AG08395 (cell line): ENCODE measurements at places on chromosomes 6 and 20.

GRCh38 chr20:2946988-2947961 lies 74.0 kb downstream of the PTPRA start:
- no peak for DNase-seq

GRCh38 chr6:157595768-157596167 lies 214.8 kb downstream of the ZDHHC14 start:
- DNase-seq, result no peak

- DNase-seq, result no peak
These were observed 75.3 kb upstream of the MRAP2 start for GRCh38 chr6:83958241-83958685.

DNA sequence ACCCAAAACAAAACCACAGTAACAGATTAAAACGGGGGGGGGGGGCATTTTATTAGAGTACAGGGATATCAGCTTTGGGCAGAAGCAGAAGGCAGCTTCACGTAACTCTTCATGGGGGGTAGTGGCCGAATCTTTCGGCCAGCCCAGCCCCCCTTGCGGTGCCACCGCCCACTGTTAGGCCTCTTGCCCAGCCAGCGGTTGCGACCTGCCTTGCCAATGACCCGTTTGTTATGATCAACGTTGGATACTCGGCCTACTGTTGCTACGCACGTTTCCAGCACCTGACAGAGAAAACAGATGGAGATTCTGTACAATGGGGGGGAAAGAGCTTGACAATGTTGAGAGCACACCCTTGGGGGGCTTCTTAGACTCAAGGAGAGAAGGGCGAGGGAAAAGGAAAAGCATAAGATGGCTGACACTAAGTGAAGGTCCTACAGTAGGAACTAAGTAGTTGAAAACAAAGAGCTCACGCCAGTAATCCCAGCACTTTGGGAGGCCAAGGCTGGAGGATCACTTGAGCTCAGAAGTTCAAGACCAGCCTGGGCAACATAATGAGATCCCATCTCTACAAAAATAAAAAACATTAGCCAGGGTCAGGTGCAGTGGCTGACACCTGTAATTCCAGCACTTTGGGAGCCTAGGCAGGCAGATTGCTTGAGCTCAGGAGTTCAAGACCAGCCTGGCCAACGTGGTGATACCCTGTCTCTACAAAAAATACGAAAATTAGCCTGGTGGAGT lies 724 bp upstream of the CUL7 start:
- no peak for DNase-seq

GRCh38 chr6:72642435-72642834 lies 20.6 kb downstream of the KCNQ5 start:
- DNase-seq, result no peak

DNA sequence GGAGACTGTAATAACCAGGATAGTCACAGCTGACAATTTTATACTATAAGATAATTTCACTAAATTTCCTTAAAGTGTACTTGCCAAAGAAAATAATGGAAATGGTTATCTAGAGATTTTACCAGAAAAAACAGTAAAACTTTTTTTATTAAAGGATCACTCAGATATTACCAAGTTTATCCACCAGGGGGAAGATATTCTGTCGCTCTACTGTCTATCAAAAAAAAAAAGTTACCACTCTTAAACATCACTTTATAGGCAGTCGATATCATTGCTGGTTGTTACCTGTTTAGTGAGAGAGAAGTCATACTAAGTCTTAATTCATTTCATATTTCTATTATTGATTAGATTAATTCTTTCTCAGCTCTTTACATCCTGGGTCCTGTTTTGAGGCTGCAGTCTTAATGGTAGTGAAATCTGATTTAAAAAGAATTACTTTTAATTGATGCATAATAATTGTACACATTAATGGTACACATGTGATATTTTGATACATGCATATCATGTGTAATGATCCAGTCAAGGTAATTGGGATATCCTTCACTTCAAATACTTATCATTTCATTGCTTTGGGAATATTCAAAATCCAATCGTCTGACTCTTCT lies 18.9 kb downstream of the L3MBTL3 start:
- no peak for DNase-seq

DNA sequence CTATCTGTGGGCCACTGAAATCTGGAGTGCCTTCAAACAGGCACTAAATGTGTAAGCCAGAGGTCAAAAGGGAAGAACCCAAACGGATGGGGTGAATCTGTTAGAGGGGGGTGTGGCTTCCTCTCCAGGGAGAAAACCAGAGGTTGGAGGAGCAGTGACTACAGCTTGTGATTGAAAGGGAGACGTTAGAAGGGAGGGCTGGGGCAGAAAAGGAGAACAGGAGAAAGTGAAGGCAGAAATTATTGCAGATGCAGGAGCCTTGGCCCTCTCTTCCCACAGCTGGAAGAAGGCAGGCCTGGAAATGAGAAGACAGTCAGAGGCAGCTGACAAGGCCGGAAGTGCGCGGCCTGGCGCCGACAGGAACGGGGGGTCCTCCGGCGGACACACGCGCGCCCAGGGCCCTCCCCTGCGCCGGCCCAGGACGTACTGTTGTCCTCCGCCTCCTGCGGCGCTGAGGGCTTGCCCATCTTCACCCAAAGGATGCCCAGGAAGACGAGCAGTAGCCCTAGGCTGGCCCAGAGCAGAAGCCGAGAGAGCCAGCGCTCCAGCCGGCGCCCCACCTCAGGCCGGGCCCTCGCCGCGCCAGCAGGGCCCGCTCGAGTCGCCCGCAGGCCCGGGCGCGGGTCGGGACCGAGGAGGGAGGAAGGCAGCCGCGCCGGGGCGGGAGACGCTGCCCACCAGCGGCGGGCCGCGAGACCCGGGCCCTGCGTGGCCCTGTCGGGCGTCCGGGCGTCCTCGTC lies 806 bp downstream of the LEMD2 start:
- peak; percentile 78 for DNase-seq

DNA sequence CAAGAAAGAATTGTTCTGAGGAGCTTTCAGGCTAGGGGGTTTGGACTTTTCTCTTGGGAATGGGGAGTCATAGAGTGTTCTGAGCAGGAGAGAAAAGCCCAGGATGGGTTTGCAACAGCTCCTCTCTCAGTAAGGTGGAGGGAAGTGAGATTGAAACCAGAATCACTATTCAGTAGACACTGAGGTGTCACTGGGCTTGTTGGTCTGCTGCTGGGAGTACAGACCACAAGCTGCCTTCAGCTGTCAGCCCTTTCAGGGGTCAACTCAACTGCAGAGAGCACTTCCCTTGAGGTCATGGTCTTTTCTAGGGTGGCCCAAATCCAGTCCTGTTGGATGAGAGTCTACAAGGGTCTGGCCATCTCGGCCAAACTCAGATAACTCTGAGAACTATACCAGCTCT lies 12.9 kb upstream of the FOXA2 start:
- DNase-seq, result no peak

GRCh38 chr6:128882991-128883611 lies at the start of gene LAMA2:
TSS of gene LAMA2 (plus strand) at chr6:128883138. CDS start at chr6:128883246, 108 bp downstream.
- DNase-seq, result peak; percentile 89

- no peak for DNase-seq
These were observed 296.4 kb downstream of the PAX1 start for GRCh38 chr20:22001886-22002285.

DNA sequence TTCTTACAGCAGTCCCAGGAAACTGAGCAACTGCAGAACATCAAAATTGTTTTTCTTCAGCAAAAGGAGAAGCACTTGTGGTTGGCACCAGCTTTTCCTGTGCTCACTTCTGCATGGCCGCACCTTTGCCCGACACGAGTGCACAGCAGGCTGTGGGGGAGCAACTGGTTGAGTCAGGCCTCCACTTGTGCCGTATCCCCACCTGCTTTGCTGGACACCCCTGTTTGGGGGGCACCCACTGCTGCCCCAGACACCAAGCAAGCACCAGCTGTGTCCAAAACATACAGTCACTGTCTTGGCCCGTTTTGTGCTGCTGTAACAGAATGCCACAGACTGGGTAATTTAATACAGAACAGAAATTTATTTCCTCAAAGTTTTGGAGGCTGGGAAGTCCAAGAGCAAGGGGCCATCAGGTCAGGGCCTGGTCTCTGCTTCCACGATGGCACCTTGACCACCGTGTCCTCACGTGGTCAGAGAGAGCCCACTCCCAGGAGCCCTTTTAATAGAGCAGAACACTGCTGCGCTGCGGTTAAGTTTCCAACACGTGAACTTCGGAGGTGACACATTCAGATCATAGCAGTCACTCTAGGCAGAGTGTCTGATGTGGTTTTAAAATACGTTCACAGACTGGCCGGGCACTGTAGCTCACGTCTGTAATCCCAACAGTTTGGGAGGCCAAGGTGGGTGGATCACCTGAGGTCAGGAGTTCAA lies 8.7 kb upstream of the GMEB2 start:
- DNase-seq, result no peak

- no peak for DNase-seq
These were observed 90.5 kb downstream of the RNGTT start for GRCh38 chr6:88872962-88873361.

GRCh38 chr20:17611540-17612286 lies 41.8 kb downstream of the DSTN start:
- no peak for DNase-seq

DNA sequence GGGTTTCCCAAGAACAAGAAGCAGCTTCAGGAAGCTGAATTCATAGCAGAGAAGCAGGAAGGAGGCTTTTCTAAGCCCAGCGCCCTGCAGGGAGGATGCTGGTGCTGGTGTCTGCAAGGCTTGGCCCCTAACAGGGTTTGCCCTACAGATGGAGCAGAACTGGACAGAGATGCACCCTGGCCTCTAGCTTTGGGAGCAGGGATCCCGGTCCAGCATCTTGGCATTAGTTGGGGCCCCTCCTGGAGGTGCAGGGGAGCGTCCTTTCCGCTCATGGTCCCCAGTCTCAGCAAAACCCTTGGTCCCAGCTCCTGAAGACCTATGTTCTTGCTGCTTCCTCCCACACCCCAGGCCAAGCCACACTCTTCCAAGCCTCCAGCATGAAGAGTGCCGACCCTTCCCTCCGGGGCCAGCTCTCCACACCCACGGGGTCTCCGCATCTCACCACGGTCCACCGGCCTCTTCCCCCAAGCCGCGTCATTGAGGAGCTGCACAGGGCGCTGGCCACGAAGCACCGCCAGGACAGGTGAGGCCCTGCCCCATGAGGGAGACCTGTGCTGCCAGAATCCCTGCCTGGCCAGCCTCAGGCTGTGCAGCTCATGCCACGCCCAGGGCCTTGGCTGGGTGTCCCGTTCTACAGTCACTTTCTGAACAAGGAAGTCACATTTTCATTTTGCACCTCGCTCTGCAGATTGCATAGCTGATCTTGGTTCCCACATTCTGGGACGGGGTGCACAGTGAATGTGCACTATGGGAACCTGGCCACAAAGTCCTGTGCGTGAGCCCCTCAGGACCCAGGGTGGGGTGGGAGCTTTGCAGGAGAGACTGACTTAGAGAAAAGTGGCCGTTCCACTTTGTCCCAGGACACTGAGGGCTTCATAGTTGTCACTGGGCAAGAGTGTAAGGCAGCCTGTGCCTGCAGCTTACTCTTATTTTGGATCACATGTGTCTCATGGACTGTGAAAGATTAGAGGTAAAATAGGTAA lies 160.2 kb downstream of the SYCP2 start:
- DNase-seq, result no peak

GRCh38 chr20:23179766-23180403 lies 93.8 kb upstream of the CD93 start:
- no peak for DNase-seq

- no peak for DNase-seq
These were observed 149.0 kb upstream of the FUT9 start for GRCh38 chr6:95866732-95867131.

DNA sequence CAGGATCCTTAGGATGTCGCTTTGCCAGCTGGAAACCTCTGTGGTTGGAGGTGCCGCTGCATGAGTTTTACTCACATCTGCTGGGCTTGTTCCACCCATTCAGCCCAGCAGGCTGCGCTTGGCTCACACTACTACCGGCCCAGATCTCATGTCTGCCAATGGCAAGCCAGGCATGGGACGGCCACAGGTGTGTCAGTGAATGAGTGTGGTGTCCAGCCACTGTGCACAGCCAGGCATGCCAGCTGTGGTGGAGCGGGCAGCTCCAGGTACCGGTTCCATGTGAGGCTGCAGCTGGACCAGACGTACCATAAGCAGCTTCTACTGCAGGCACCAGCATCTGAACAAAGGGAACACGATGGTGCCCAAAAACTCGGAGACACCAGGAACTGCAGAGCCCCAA lies 33.1 kb upstream of the ASF1A start:
- no peak for DNase-seq

- no peak for DNase-seq
These were observed 66.5 kb downstream of the DTNBP1 start for GRCh38 chr6:15596186-15596896.

- DNase-seq, result no peak
These were observed 33.5 kb downstream of the EDN3 start for GRCh38 chr20:59333951-59334350.

DNA sequence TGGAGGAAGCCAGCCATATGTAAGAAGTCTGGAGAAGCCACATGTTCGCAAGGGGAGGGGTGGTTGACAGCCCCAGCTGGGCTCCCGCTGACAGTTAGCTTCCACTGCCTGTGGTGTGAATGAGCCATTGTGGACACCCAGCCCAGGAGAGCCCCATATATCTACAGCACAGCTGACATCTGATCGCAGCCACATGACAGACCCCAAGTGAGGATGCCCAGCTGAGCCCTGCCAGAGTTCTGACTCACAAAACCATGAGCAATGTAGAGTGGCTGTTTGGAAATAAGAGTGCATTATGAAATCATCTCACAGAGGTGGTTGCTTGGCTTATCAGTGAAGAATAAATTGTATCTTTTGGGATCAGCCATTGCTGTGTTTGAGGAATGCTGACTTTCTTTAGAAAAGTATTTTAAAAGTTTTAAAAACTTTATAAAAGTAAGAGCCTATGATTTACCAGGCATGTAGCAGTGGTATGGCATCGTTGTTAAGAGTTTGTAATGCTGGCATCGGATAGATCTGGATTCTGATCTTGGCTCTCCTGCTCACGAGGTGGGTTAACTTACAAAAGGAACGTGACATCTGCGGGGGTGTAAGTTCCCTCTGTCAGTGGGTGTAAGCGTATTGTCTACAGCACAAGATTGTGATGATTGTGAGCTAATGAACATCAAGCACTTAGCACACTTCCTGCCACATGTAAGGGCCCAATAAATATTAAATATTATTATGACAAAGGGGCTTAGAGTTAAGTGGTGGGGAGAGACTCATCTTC lies 24.1 kb downstream of the CFAP61 start:
- DNase-seq, result peak; percentile 77

GRCh38 chr20:13877793-13878192 lies 93.0 kb downstream of the NDUFAF5 start:
- no peak for DNase-seq

GRCh38 chr6:55778705-55779104 lies 96.7 kb downstream of the BMP5 start:
- no peak for DNase-seq

GRCh38 chr20:38631155-38632022 lies 29.8 kb downstream of the ARHGAP40 start:
- no peak for DNase-seq

DNA sequence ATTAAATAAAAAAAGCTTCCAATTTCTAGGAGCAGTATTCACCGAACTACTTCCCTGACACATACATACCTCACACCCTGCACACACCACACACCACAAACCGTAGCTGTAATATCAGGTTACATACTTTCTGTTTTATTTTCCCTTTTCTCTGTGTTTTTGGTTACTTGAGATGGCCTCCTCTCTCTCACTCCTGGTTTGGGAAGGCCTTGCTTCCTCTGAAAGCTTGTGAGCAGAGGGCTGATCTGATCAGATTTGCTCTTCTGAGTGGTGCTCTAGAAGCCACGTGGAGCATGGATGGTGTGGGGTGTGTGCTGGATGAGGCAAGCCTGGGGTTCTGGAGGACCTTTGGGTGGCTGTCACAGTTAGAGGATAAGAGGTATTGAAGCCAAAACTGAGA lies 20.9 kb downstream of the UTRN start:
- peak; percentile 7 for DNase-seq

- no peak for DNase-seq
These were observed 84.5 kb upstream of the QKI start for GRCh38 chr6:163329991-163330390.
